ENCODE measurements at places on chromosomes 7 and 10. TPM values are rescaled to one million over a fixed set of nuclear protein-coding genes. Genes with fewer than 3 reads are reported as not detected.

Gene SCART1
- total RNA-seq, result 15.4 TPM

Gene PTPN20
- 0.38 TPM for total RNA-seq

Gene TNRC18
- 57.6 TPM for total RNA-seq

Gene MARVELD1
- total RNA-seq, result 2.5 TPM

Gene ANKRD30A
- total RNA-seq, result not detected

DNA sequence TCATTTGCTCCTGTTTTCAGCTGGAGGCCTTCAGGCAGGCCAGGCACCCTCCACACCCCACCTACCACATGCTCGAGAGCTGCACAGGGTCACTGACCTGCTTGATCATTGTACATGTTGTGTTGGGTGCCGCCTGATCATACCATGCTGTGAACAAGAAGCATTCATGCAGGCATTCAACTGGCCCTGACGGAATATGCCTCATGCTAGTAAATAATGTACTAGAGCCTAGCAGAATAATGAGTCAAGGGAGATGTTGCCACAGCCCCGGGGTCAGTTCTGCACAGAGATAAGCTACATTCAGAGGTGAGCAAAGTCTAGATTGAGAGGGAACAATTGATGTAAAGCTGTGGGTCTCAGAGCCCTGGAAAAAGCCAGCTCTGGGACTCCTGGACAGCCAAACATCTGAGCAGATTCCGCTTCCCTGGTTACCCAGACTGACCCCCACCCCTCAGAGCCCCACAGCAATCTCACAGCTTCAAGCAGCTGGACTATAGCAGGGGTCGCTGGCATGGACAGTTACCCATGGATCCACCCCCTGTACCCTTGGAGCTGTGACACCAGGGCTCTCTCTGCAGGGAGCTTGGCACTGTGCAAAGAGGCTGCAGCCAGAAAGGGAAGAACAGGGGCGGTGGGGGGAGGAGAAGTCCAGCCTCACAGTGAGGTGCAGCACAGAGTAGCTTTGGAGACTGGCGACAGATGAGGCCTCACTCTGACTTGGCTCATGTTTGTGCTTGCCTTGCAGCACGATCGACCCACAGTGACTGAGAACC is 86.6 kb downstream of the FRMPD2 start:
- H3K4me1 ChIP-seq, result no peaks in the 10 kb centered on the region
- DNase-seq, result no peak
- H3K27ac ChIP-seq, result no peak overlapping the region
- H3K27me3 ChIP-seq, result peaks cover 5% of the 10 kb centered on the region
- no peaks in the 10 kb centered on the region for H3K36me3 ChIP-seq
- H3K4me3 ChIP-seq, result no peak overlapping the region

DNA sequence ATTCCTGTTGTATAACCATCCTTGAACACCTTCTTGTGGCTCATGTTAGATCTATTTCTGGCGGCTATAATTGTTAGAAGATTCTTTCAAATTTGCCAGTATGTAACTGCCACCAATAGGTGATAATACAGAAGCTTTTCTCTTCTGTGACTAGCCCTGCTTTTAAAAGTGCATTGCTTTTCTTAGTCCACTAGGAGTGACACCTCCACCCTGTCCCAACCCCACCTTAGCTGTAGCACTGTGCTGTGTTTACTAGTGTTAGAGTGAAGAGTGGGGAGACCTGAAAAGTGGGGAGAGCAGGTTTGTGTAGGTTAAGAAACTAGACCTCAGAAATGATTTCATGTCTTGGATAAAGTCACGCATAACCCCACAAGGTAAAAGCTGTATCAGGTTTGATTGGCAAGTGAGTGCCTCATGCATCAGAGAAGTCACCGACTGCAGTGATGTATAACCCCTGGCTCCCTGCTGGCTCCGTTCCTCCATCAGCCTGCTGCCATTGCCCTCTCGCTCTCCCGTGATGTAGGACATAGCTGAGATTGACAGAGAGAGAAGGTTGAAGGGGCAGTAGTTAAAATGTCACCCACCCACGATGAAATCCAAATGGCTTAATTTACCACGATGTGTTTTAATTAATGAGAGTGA is 12.5 kb downstream of the NPVF start:
- no peaks in the 10 kb centered on the region for H3K36me3 ChIP-seq
- H3K4me1 ChIP-seq, result peaks cover 1% of the 10 kb centered on the region
- no peak overlapping the region for H3K27ac ChIP-seq
- DNase-seq, result no peak

GRCh38 chr7:139108266-139109187 is 993 bp downstream of the ZC3HAV1 start:
- no peak for DNase-seq
- peaks cover 32% of the 10 kb centered on the region for H3K4me1 ChIP-seq
- peak overlapping the region; percentile 95 for H3K27ac ChIP-seq
- H3K36me3 ChIP-seq, result peaks cover 64% of the 10 kb centered on the region
- H3K27me3 ChIP-seq, result no peaks in the 10 kb centered on the region

DNA sequence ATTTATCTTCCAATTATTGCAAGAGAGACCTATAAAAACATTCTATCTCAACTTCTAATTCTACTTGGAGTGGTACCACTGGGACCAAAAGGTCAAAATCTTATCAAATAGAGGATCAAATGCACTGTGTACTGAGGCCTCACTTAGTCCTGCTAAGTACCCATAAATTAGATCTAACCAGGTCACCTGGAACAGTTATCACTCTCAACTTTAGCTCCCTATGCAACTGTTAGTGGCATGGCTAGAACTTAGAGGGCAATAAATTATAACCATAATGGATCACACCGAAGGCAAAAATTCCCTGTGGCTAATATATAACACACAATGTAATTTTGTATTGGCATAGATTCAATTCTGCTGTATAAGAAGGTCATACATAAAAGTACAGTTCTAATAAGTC is 428.9 kb downstream of the PCDH15 start:
- DNase-seq, result no peak
- H3K36me3 ChIP-seq, result no peaks in the 10 kb centered on the region
- H3K27ac ChIP-seq, result no peak overlapping the region
- H3K27me3 ChIP-seq, result no peaks in the 10 kb centered on the region

GRCh38 chr10:83346266-83346910 is 792.9 kb upstream of the GHITM start:
- no peaks in the 10 kb centered on the region for H3K4me1 ChIP-seq
- no peaks in the 10 kb centered on the region for H3K27me3 ChIP-seq
- H3K4me3 ChIP-seq, result no peak overlapping the region
- H3K36me3 ChIP-seq, result no peaks in the 10 kb centered on the region
- H3K27ac ChIP-seq, result no peak overlapping the region

DNA sequence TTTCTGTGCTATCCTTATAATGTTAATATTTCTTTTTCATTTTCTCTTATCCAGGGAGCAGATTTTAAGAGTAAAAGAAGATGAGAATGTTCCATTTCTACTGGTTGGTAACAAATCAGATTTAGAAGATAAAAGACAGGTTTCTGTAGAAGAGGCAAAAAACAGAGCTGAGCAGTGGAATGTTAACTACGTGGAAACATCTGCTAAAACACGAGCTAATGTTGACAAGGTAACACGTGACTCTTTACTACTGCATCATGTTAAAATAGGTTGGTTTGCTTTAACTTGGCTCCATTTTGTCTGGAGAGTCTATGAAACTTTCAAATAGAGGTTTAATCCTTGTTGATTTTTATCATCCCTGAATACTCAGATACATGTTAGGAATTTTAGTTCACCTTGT is 73.3 kb downstream of the RALA start:
- H3K27me3 ChIP-seq, result no peaks in the 10 kb centered on the region
- no peak overlapping the region for H3K27ac ChIP-seq
- no peak overlapping the region for H3K4me3 ChIP-seq
- no peak for DNase-seq
- H3K4me1 ChIP-seq, result no peaks in the 10 kb centered on the region

DNA sequence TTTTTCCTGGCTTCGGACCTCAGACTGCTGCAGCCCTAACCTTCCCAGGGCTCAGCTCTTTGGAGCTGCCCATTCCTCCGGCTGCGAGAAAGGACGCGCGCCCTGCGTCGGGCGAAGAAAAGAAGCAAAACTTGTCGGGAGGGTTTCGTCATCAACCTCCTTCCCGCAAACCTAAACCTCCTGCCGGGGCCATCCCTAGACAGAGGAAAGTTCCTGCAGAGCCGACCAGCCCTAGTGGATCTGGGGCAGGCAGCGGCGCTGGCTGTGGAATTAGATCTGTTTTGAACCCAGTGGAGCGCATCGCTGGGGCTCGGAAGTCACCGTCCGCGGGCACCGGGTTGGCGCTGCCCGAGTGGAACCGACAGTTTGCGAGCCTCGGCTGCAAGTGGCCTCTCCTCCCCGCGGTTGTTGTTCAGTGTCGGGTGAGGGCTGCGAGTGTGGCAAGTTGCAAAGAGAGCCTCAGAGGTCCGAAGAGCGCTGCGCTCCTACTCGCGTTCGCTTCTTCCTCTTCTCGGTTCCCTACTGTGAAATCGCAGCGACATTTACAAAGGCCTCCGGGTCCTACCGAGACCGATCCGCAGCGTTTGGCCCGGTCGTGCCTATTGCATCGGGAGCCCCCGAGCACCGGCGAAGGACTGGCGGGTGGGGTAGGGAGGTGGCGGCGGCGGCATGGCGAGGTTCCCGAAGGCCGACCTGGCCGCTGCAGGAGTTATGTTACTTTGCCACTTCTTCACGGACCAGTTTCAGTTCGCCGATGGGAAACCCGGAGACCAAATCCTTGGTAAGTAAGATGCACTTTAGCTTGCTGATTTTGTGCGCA is at the start of gene PLXDC2:
Gene PLXDC2, plus strand, starts transcription at position 22 of the 820 bp plus-strand sequence.
- H3K27me3 ChIP-seq, result peaks cover 35% of the 10 kb centered on the region
- H3K4me1 ChIP-seq, result peaks cover 1% of the 10 kb centered on the region
- H3K36me3 ChIP-seq, result no peaks in the 10 kb centered on the region
- H3K27ac ChIP-seq, result no peak within 1 kb of the TSS
- no peak within 1 kb of the TSS for H3K4me3 ChIP-seq

DNA sequence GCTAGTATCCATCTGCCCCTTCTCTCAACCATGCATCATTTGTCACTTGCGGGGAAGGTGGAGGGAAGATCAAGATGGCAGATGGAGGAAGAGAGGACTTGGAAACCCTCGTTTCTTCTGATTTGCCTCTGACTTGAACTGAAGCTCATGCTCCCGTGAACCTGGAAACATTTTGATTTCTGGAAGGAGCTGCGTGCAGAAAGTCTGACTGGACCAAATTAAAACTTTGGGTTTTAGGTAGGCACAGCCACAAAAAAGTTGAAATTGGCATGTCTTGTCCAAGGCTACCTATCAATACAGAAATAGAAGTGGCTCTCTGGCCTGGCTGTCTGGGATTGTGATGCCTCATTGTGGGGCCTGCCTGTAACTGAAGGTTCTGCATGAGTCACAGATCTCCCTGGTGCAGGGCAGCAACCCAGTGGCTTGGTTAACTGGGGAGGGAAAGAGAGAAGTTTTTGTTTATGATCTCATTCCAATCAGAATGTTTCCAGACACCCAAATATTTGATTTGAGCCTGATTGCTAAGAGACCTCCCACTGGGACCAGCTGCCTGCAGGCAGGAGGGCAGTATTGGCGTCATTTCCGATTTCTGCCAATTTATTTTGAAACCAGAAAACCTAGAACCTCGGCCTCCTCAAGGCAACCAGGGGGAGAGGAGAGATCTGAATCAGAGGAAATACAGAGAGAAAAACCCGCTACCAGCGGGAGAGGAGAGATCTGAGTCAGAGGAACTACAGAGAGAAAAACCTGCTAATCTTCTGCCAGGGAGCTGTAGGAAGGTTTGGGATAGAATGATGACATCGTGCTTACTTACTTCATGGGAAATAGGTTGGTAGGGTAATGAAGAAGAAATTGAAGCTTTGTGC is 363.6 kb downstream of the ANKRD30A start:
- DNase-seq, result no peak
- no peak overlapping the region for H3K27ac ChIP-seq
- no peaks in the 10 kb centered on the region for H3K36me3 ChIP-seq

DNA sequence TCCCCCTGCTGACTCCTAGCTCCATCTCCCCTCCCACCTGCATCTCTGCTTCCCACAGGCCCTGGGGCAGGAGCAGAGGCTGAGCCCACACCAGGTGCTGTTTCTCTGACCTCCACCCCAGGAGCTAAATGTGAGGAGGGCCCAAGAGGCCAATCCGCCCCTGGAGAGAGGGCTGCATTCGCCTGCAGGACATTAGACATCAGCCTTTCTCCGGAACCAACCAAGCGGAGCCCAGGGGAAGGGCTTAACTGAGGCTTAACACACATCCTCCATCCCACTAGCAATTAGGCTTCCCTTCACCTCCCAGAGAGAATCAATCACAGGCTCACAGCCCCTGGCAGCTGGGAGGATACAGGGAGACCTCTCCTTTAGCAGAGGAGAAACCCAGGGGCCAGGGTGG is 50.5 kb downstream of the SH3PXD2A start:
- no peak overlapping the region for H3K27ac ChIP-seq
- peaks cover 38% of the 10 kb centered on the region for H3K4me1 ChIP-seq

- peaks cover 7% of the 10 kb centered on the region for H3K4me1 ChIP-seq
- no peak for DNase-seq
- H3K27ac ChIP-seq, result no peak overlapping the region
- H3K4me3 ChIP-seq, result no peak overlapping the region
- no peaks in the 10 kb centered on the region for H3K36me3 ChIP-seq
- H3K27me3 ChIP-seq, result no peaks in the 10 kb centered on the region
These were observed 97.1 kb upstream of the ARID5B start for GRCh38 chr10:61804414-61804813.
